DND-41 (cell line): ENCODE measurements at places on chromosomes 2 and 18.

GRCh38 chr2:79860228-79861058 lies 347.6 kb downstream of the CTNNA2 start:
- DNase-seq: no peak

DNA sequence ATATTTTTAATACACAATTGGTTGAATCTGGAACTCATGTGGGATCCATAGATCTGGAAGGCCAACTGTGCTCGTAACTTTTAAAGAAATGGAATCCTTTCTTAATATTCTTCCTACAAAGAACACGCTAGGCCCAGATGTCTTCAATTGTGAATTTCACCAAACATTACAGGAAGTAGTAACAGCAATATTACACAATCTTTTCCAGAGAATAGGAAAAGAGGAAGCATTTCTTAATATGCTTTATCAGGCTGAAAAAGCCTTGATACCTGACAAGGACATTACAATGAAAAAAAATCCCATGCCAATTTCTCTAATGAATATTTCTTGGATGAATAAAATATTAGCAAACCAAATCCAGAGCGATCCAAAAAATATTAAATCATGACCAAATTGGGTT lies 80.3 kb upstream of the HAAO start:
- DNase-seq: no peak

DNA sequence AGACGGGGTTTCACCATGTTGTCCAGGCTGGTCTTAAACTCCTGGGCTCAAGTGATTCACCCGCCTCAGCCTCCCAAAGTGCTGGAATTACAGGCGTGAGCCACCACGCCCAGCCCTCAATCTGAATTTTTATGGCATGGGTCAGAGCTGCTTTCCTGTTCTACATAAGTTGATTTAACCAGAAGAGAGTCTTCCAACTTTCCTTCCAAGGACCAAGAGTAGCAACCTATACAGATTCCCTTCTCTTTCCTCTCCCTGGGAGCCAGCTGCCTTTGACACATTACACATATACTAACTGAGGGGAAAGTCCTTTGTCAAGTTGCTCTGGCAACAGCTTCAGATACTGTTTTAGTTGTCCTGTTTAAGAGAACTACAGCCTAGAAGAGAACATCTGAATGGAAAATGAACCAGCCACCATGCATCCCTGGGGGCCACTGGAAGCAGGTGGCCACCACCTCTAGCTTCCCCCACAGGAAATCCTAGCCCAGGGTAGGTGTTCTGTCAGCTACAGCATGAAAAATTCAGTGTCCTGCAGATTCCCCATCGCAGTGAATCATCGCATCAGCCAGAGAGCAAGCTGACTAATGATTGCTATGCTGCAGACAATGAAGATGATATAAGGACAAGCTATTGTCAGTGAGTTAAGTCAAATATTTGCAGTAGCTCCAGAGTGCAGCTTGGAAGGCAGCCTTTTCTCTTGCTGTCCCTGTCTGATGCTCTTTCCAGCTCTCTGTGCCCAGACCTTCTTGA lies 62.9 kb downstream of the POMC start:
- DNase-seq: no peak

DNA sequence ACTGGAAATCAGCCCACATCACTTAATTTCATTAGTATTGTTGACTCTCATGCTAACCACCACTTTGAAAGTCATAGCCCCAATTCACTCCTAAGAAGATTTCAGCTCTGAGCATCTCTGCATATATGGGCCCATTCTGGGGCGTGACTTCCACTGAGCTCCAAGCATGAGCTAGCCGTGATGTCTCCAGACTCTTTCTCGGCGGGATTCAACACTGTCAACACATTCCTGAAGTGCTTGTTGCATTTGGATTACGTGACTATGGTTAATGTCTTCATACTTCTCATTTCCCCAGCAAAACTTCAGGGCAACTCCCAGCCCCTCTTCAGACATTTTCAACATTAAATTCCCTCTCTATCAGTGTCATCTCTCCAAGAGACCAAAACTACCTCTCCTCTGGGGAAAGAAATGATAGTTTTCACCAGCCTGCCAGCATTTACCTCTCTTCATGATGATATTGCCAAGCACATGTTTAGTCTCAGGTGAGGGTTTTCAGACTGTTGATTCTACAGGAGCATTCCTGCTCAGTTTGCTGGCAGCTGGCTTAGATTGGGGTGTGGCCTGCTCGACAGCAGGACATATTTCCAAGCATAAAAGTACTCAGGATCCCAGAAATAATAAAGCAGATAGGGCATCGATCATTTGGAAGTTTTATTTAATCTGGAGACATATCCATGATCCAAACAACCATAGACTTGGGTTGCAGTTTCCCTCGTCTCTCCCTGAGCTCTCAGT lies 81.7 kb downstream of the FEZ2 start:
- DNase-seq: no peak

DNA sequence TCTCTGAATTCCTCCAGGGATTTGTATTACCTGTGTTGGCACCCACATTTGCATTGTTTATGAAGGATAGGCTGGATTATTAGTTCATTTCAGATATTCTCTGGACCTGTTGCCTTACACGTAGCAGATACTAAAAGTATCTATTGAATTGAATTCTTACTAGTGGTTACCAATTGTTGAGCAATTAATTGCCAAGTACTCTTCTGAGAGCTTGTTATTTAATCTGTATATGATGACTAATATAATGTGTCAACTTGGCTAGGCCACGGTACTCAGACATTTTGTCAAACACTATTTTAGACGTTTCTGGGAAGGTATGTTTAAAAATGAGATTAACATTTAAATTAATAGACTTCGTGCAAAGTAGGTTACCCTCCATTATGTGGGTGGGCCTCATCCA lies 2.5 kb upstream of the SPP2 start:
- no peak for DNase-seq
